Aortic smooth muscle cell (primary cell): ENCODE measurements at places on chromosomes 1 and 21. TPM values are rescaled to one million over a fixed set of nuclear protein-coding genes. Genes with fewer than 3 reads are reported as not detected.

The C8A gene
- total RNA-seq, result not detected in 2 replicates

The ICOSLG gene
- 0.06 and 0.13 TPM in 2 replicates for total RNA-seq

The SLC5A3 gene
- total RNA-seq, result 15.1 and 34.2 TPM in 2 replicates

The ANGPTL3 gene
- total RNA-seq, result not detected in 2 replicates

The SYDE2 gene
- 3.2 and 4.4 TPM in 2 replicates for total RNA-seq

The TSPEAR gene
- not detected in 2 replicates for total RNA-seq

The PLA2G4A gene
- total RNA-seq, result 97.8 and 130 TPM in 2 replicates

The HSD11B1 gene
- 6.0 and 52.4 TPM in 2 replicates for total RNA-seq

The CRYZ gene
- total RNA-seq, result 46.9 and 53.4 TPM in 2 replicates

The CRABP2 gene
- 7.3 and 8.6 TPM in 2 replicates for total RNA-seq
